Neuronal stem cell (in vitro differentiated cells): ENCODE measurements at places on chromosomes 2 and 18.

DNA sequence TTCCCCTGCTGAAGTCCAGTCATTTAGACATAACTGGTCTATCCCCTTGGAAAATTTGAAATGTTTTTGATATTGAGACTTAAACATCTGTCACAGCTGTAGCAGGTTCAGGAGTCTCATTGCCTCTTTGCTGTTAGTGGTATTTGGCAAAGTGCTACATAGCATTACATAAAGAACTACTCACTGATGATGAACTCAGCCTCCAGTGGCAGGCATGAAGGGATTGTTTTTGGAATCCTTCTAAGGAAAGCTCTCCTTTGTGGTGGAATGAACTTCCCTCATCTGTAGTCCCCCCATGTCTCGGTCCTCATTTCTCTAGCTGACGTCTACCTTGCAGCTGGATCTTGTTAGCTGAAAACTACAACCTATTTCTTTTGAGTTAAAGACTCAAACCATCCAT is 111.6 kb downstream of the TACR1 start:
- DNase-seq = no peak

- DNase-seq = peak; percentile 61
Measured at GRCh38 chr2:102975996-102976975, 214.5 kb downstream of the TMEM182 start.

GRCh38 chr2:42756150-42756775 is 7.7 kb downstream of the OXER1 start:
- no peak for DNase-seq

GRCh38 chr2:61288070-61288841 is 126.3 kb downstream of the C2orf74 start:
- no peak for DNase-seq
